H4 (cell line): ENCODE measurements at places on chromosomes 5 and 9. TPM values are rescaled to one million over a fixed set of nuclear protein-coding genes. Genes with fewer than 3 reads are reported as not detected.

ABLIM3 gene
- total RNA-seq, result 6.7 and 14.2 TPM in 2 replicates

DAB2 gene
- total RNA-seq, result 16.7 and 17.6 TPM in 2 replicates

INSL6 gene
- total RNA-seq, result not detected in 2 replicates

TIMD4 gene
- not detected in 2 replicates for total RNA-seq

SLC4A9 gene
- total RNA-seq, result not detected in 2 replicates

SPINK13 gene
- not detected in 2 replicates for total RNA-seq

GALNT12 gene
- total RNA-seq, result 3.1 and 3.6 TPM in 2 replicates

SCGB3A2 gene
- not detected in 2 replicates for total RNA-seq

INSL4 gene
- total RNA-seq, result not detected in 2 replicates

SPTAN1 gene
- 46.5 and 52.8 TPM in 2 replicates for total RNA-seq

HAVCR2 gene
- total RNA-seq, result 0.02 TPM in 1 of 2 replicates, not detected in the other

IFNB1 gene
- total RNA-seq, result not detected in 2 replicates

ZNF622 gene
- total RNA-seq, result 55.0 and 55.8 TPM in 2 replicates

GFI1B gene
- 0.10 TPM in 1 of 2 replicates, not detected in the other for total RNA-seq

PPP2R2B gene
- total RNA-seq, result 0.62 and 2.1 TPM in 2 replicates

ELL2 gene
- total RNA-seq, result 11.2 and 15.2 TPM in 2 replicates

PPP1R2B gene
- total RNA-seq, result 0.06 TPM in 1 of 2 replicates, not detected in the other

FAM163B gene
- total RNA-seq, result not detected in 2 replicates

CYLC2 gene
- not detected in 2 replicates for total RNA-seq

ACTBL2 gene
- 6.7 and 7.0 TPM in 2 replicates for total RNA-seq

CEL gene
- total RNA-seq, result 0.06 and 0.14 TPM in 2 replicates

AQP7 gene
- 0.97 TPM in 1 of 2 replicates, not detected in the other for total RNA-seq

IGIP gene
- 1.9 and 2.1 TPM in 2 replicates for total RNA-seq

ENHO gene
- 1.9 and 2.3 TPM in 2 replicates for total RNA-seq

KIF20A gene
- 130 and 131 TPM in 2 replicates for total RNA-seq

OR1J2 gene
- not detected in 2 replicates for total RNA-seq

KIF4B gene
- 0.02 TPM in 1 of 2 replicates, not detected in the other for total RNA-seq

NTRK2 gene
- 0.10 and 0.39 TPM in 2 replicates for total RNA-seq

PTGES gene
- 13.0 and 14.2 TPM in 2 replicates for total RNA-seq

SMIM3 gene
- 47.6 and 53.9 TPM in 2 replicates for total RNA-seq

PNPLA7 gene
- 0.14 TPM in 1 of 2 replicates, not detected in the other for total RNA-seq

CDC14B gene
- total RNA-seq, result 14.4 TPM in 2 replicates

FIBCD1 gene
- 5.3 and 7.5 TPM in 2 replicates for total RNA-seq

CLIC3 gene
- total RNA-seq, result 0.64 TPM in 1 of 2 replicates, not detected in the other

TENT4A gene
- total RNA-seq, result 3.9 and 6.2 TPM in 2 replicates

ADRA1B gene
- not detected in 2 replicates for total RNA-seq

BHMT2 gene
- total RNA-seq, result not detected in 2 replicates

HSD17B4 gene
- 319 and 381 TPM in 2 replicates for total RNA-seq

KCNV2 gene
- not detected in 2 replicates for total RNA-seq

ZCCHC10 gene
- total RNA-seq, result 35.6 and 68.6 TPM in 2 replicates

UIMC1 gene
- total RNA-seq, result 33.0 and 38.1 TPM in 2 replicates

PSD2 gene
- 0.04 TPM in 1 of 2 replicates, not detected in the other for total RNA-seq

INSYN2B gene
- total RNA-seq, result 0.39 and 3.1 TPM in 2 replicates

ADAMTSL1 gene
- total RNA-seq, result 11.7 and 25.5 TPM in 2 replicates

AFAP1L1 gene
- 2.0 and 3.2 TPM in 2 replicates for total RNA-seq

C6 gene
- not detected in 2 replicates for total RNA-seq

IL9 gene
- not detected in 2 replicates for total RNA-seq

C9orf43 gene
- total RNA-seq, result 1.1 TPM in 1 of 2 replicates, not detected in the other

PCDHAC1 gene
- total RNA-seq, result 1.1 TPM in 2 replicates

TAF11L10 gene
- total RNA-seq, result not detected in 2 replicates

PCDHGA4 gene
- 0.74 and 0.97 TPM in 2 replicates for total RNA-seq

ZNF879 gene
- total RNA-seq, result 0.76 and 1.4 TPM in 2 replicates

PTGS1 gene
- 0.37 and 0.74 TPM in 2 replicates for total RNA-seq

DDX31 gene
- total RNA-seq, result 14.8 and 16.0 TPM in 2 replicates

TMEFF1 gene
- 0.31 and 1.2 TPM in 2 replicates for total RNA-seq

DMRT2 gene
- total RNA-seq, result 0.08 and 0.77 TPM in 2 replicates
